ENCODE measurements at places on chromosomes 4 and X. TPM values are rescaled to one million over a fixed set of nuclear protein-coding genes. Genes with fewer than 3 reads are reported as not detected.

KLHL4 gene
- 157 TPM for total RNA-seq

CAMK2D gene
- 37.5 TPM for total RNA-seq

LETM1 gene
- 76.4 TPM for total RNA-seq

TRIM75 gene
- total RNA-seq, result not detected

PDE6B gene
- total RNA-seq, result 9.5 TPM

ERCC6L gene
- total RNA-seq, result 1.3 TPM

GBA3 gene
- total RNA-seq, result not detected

PNMA3 gene
- total RNA-seq, result 0.13 TPM

GNRHR gene
- total RNA-seq, result not detected

PRICKLE3 gene
- 3.0 TPM for total RNA-seq

XAGE2 gene
- not detected for total RNA-seq

DDIT4L gene
- total RNA-seq, result 2.0 TPM

PLS3 gene
- 330 TPM for total RNA-seq

GABRB1 gene
- not detected for total RNA-seq

IGFBP7 gene
- total RNA-seq, result 1,706 TPM

MFAP3L gene
- total RNA-seq, result 15.2 TPM

RENBP gene
- 10.1 TPM for total RNA-seq

WDR44 gene
- 7.7 TPM for total RNA-seq

PWWP3B gene
- not detected for total RNA-seq

HS3ST1 gene
- total RNA-seq, result 0.77 TPM

AKAP4 gene
- not detected for total RNA-seq

UPF3B gene
- 1.8 TPM for total RNA-seq

CLCN4 gene
- 6.3 TPM for total RNA-seq

SGCB gene
- 9.4 TPM for total RNA-seq

FHIP1A gene
- total RNA-seq, result 0.76 TPM

PPARGC1A gene
- 2.7 TPM for total RNA-seq

UGT8 gene
- total RNA-seq, result not detected

USO1 gene
- 68.9 TPM for total RNA-seq

NDP gene
- total RNA-seq, result under 0.01 TPM

OR13H1 gene
- not detected for total RNA-seq

SYN1 gene
- under 0.01 TPM for total RNA-seq

TLR10 gene
- not detected for total RNA-seq

PPP2R2C gene
- 0.39 TPM for total RNA-seq

VCX3A gene
- total RNA-seq, result not detected

SRPX gene
- total RNA-seq, result 50.8 TPM

CXCL3 gene
- under 0.01 TPM for total RNA-seq

LRIT3 gene
- total RNA-seq, result under 0.01 TPM

STK32B gene
- total RNA-seq, result 22.5 TPM

AMOT gene
- total RNA-seq, result 10.9 TPM

TMEM129 gene
- total RNA-seq, result 19.8 TPM

TRIM2 gene
- total RNA-seq, result 13.9 TPM

SRPX2 gene
- total RNA-seq, result 4.0 TPM

CXCL8 gene
- 35.7 TPM for total RNA-seq

RBM46 gene
- total RNA-seq, result not detected

MAP7D3 gene
- 14.4 TPM for total RNA-seq

CXCL9 gene
- total RNA-seq, result not detected

SLC16A2 gene
- total RNA-seq, result 1.0 TPM

TACR3 gene
- not detected for total RNA-seq

GNL3L gene
- total RNA-seq, result 24.9 TPM

DUX4 gene
- not detected for total RNA-seq

CDKL5 gene
- 5.1 TPM for total RNA-seq

BEND4 gene
- total RNA-seq, result under 0.01 TPM

XK gene
- total RNA-seq, result under 0.01 TPM

FAM149A gene
- 0.13 TPM for total RNA-seq
